ENCODE measurements at places on chromosomes 3 and 15. TPM values are rescaled to one million over a fixed set of nuclear protein-coding genes. Genes with fewer than 3 reads are reported as not detected.
A peak's percentile ranks its signal among the peaks of the same experiment; 100 is the strongest.

- no peak for DNase-seq
Measured at GRCh38 chr3:13495351-13495813, 15.3 kb downstream of the HDAC11 start.

- DNase-seq: peak; percentile 37
Measured at GRCh38 chr15:92714077-92714476, 58.5 kb upstream of the FAM174B start.

DNA sequence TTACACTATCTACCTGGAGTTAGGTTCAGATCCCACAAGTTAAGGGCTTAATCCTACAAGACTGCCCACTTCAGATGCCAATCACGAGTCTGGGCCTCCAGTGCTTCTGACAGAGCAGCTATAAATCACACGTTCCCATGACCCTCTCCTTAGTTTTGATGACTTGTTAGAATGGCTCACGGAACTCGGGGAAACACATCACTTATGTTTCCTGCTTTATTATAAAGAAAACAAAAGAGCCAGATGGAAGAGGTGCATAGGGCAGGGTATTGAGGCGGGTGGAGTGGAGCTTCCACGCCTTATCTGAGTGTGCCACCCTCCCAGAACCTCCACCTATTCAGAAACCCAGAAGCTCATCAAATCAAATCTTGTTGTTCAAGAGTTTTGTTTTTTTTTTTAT, 170.8 kb downstream of the MOBP start:
- DNase-seq: no peak

DNA sequence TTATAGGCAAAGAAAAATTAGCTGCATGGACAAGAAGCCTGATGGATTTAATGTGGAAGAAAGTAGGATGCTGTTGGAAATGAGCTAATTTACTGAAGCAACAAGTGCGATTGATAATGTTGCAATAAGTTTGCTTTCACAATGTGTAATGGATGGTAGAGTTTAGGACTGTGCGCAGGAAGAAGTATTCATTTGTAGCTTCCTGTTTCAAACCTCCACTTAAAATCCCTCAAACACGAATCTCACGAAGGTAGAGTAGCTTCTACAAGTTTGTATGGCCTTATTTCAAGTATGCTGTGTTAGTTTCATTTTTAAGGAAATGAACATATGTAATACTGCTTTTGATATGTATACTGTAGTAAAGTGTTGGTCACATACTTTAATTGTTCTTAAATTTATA, 42.3 kb downstream of the KCNH8 start:
- DNase-seq: no peak

SLC28A1 gene
- 0.23 TPM for polyA plus RNA-seq

GNAT1 gene
- polyA plus RNA-seq: not detected

Measured in muscle of back (tissue), 13 donors.